ENCODE measurements at places on chromosomes 11 and 22. TPM values are rescaled to one million over a fixed set of nuclear protein-coding genes. Genes with fewer than 3 reads are reported as not detected.

DNA sequence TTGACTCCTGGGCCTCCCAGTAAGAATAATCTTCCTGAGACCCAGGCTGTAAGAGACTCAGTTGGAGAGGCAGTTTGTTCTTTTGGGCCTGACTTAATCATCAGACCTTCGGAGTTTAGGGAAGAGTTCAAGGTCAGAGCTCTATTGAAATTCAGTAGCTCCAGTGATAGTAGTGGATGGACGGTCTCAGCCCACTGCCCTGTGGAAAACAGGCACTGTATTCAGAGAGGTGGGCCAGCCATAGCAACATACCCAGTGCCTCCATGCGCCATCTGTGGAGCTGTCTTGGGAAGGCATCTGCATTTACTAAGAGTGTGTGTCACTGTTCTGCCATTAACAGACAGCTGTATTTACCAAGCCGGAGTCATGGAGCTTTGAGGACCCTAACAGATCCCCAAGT lies 2.9 kb downstream of the SMARCB1 start:
- DNase-seq, result no peak

The SCN2B gene
- total RNA-seq, result 0.07 TPM

The NELL1 gene
- total RNA-seq, result 0.17 TPM

DNA sequence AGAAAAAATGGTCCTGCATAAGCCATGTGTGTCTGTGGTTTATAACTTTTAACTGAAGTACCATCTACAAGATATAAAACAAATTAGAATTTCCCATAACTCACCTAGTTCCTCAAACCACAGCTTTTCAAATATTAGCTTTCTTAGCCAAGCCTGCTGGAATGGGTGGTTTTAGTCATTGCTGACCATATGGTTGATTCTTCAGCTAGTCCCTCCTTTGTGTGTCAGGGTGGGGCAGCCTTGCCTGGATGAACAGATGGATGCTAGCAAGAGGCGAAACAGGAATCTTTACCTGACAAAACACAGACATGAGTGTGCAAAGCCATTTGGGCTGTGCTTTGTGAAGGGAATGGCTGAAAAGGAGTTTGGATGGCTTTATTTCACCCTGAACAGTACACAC lies 6.9 kb upstream of the B3GNT6 start:
- no peak for DNase-seq

- DNase-seq, result no peak
Measured at GRCh38 chr11:86565388-86565787, 107.0 kb downstream of the ME3 start.

DNA sequence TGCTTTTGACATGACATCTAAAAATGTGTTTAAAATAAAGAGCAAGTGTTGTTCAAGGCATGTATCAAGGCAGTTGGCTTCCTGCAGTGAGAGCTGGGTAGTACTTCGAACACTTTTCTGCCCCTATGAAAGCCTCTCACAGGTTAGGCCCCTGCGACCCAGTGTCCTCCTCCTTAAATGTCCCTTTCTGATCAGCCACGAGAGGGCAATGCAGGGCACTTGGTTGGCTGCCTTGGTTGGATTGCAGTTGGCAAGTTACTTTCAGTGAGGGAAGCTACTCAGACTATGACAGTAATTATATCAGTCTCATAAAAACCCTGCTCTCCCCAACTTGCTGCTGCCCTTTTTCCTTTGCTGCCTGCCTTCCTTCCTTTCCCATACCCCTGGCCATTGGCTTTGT lies 743.8 kb downstream of the NTM start:
- DNase-seq, result no peak

DNA sequence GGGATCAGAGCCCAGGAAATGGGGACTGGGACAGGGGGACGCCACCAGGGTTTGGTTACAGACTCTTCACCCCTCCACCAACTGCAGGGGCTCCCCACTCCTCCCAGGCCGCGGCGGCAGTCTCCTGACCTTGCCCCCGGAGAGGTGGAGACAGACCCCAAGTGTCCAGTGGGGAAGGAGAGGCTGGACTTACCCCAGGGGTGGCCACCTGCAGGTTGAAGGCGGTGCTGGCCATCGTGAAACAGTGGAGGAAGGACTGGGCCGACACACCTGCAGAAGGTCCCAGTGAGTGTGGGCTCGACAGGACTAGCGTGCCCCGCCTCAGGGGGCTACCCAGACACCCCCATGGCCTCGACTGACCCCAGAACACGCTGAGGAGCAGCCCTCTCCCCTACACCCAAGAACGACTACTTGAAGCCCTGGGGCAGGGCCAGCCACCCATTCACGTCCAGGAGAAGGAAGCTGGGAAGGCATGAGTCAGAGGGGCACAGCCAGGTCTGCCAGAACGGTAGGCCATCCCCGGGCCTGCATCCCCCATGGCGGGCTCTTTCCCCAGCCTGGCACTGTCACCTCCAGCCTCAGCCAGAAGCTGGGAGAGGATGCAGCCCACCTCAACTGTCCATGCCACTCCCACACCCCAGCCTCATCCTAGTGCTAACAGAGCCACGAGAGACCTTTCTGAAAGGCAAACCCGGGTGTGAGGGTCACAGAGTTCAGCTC lies 2.3 kb downstream of the GATD1 start:
- no peak for DNase-seq

DNA sequence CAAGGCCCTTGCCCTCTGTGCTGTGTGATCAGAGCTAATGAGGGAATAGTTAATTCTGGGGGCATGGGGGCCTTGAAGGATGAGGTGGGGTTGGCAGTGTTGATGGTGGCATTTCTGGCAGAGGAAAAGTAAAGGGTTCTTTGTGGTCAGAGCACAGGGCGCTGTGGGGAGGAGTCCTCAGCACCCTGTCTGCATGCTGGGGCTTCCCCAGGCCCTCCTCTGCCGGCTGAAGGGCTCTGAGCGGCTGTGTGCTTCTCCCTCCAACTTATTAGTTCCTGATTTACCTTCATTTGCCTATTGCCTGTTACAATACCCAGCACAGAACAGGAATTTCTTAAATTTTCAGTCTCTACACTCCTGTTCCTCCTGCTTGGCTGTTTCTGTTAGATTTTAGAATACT lies 122.8 kb downstream of the HIPK3 start:
- no peak for DNase-seq

DNA sequence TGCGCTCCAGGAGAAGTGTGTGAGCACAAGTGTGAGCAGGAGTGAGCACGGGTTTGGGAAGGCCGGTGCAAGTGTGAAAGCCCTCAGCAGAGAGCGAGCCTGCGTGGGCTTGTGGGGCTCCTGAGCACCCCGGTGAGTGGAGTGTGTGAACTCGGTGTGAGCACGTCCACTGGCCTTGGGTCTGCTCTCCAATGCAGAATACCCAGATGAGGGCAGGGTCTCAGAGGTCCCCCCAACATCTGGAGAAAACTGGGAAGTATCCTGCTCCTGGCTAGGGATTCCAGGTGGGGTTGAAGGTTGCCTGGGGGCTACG lies 1.2 kb downstream of the ESRRA start:
- DNase-seq, result no peak

The GNAZ gene
- 9.2 TPM for total RNA-seq

GRCh38 chr11:69539416-69540117 lies 58.1 kb downstream of the LINC01488 start:
- no peak for DNase-seq

- no peak for DNase-seq
Measured at GRCh38 chr11:17294033-17294432, 17.5 kb downstream of the NUCB2 start.

The ABCG4 gene
- total RNA-seq, result 0.13 TPM

DNA sequence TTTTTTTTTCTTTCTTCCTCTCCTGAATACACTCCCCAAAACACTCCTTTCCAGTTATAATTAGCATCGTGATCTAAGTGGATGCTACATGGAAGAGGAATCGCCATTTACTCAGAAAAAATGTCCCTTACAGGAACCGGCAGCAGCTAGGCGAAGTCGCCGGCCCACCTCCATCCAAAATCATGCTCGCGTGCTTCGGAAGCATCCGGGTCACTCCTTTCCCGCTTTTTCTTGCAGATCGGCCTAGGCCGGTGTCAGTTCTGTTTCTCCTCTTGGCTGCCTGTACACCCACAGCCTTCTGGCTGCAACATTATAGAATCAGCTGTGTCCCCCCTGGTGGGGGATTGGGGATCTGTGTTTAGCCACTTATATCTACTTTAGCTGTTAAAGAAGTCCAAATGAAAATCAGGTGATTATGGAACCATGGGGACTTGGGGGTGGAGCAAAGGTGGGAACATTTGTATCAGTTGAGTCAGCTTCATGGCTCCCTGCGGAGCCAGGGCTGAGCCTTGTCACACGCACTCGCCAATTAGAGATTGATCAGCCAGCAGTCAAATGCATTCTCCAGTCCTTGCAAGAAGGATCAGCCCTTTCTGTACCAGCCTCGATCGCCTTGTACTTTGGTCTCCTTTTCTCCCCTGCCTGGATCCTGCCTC lies 36.3 kb downstream of the ASRGL1 start:
- DNase-seq, result no peak

The TRIM68 gene
- 21.9 TPM for total RNA-seq

DNA sequence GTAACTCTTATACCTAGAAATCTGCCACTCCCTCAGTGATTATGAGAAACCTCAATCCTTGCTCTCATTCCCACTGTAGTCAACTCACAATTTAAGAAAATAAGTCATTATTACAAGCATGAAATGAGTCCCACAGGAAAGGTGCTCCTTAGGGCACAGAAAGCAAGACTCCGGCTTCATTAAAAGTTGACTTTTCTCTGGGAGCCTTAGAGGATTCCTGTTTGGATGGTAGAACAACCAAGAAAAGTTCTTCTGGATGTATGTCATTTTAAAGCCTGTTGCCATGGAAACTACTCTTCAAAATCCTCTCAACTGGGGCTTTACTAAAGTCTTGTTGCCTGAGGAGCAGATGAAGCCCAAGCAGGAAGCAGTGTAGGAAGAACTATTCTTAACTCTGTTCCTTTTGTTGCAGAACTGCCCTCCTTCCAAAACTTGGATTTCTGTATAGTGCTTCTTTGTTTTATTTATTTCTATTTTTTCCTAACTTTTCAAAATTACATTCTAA lies at the start of gene OR8B8:
Gene OR8B8 (minus strand): TSS at position 51 of the 505 bp plus-strand sequence. CDS start 4,611 bp downstream, outside the sequence.
- DNase-seq, result no peak

- DNase-seq, result no peak
Measured at GRCh38 chr11:119644502-119644901, 84.5 kb downstream of the NECTIN1 start.
